Stimulated activated CD4-positive, alpha-beta T cell treated with anti-CD3 and anti-CD28 coated beads, Interleukin-15, amount 100 ng/mL, for 48 hours (primary cell): ENCODE measurements at places on chromosomes 16 and 17.
A peak's percentile ranks its signal among the peaks of the same experiment; 100 is the strongest.

DNA sequence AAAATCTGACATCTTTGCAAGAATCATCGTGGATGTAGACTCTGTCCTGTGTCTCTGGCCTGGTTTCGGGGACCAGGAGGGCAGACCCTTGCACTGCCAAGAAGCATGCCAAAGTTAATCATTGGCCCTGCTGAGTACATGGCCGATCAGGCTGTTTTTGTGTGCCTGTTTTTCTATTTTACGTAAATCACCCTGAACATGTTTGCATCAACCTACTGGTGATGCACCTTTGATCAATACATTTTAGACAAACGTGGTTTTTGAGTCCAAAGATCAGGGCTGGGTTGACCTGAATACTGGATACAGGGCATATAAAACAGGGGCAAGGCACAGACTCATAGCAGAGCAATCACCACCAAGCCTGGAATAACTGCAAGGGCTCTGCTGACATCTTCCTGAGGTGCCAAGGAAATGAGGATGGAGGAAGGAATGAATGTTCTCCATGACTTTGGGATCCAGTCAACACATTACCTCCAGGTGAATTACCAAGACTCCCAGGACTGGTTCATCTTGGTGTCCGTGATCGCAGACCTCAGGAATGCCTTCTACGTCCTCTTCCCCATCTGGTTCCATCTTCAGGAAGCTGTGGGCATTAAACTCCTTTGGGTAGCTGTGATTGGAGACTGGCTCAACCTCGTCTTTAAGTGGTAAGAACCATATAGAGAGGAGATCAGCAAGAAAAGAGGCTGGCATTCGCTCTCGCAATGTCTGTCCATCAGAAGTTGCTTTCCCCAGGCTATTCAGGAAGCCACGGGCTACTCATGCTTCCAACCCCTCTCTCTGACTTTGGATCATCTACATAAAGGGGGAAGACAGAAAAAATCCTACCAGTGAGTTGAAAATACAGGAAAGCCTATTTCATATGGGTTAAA is at the start of gene G6PC1:
TSS of gene G6PC1 (plus strand) at position 340 of the 872 bp plus-strand sequence. CDS start at position 418, 78 bp downstream.
- DNase-seq, result no peak

DNA sequence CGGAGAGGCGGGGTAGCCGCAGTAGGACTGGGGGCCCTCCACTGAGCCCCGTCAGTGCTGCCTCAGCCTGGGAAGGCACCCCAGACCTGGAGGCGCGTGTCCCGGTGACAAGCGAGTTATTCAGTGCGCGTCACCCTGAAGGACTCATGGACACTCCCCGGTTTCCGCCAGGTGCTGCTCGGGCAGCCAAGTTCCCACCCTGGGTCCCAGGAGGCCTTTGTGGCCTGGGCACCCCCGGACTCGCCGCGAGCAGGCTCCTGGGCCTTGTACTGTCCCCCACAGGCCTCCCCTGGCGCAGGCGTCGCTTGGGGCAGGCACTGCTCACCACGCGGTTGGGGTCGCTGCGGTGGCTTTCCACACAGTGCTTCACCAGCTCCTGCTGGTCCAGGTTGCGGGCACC is 7.6 kb downstream of the RNF166 start:
- no peak for DNase-seq

- no peak for DNase-seq
Measured at GRCh38 chr16:21611556-21612384, 12.4 kb downstream of the METTL9 start.

DNA sequence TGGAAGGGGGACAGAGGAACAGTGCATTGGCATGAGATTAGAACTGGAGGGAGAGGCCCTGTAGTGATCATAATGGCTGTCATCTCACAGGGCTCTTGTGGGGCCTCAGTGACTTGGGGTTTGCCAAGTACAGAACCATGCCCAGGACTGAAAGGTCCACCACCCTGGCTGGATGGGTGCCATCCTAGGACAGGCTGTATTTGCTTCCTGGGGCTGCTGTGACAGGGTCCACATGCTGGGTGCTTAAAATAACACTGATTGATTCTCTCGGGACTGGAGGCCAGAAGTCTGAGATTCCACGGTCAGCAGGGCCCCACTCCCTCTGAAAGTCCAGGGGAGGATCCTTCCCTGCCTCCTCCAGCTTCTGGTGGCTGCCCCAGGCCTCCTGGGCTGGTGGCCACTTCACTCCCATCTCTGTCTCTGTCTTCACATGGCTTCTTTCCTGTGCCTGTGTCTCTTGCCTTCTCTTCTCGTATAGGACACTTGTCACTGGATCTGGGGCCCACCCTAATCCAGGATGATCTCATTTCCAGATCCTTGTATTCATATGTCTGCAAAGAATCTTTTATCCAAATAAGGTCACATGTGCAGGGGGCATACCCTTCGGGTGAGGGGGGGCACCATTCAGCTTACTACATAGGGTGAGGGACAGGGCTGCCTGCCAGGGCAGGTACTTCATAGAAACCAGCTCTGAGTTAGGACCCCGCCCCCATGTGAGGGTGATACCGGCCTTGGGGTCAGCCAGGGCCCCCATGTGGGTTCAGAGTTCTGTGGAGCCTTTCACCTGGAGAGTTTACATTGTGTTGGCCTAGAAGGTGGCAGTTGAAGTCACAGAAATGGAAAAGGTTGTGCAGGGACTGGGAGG is 52.6 kb downstream of the USP22 start:
- no peak for DNase-seq

DNA sequence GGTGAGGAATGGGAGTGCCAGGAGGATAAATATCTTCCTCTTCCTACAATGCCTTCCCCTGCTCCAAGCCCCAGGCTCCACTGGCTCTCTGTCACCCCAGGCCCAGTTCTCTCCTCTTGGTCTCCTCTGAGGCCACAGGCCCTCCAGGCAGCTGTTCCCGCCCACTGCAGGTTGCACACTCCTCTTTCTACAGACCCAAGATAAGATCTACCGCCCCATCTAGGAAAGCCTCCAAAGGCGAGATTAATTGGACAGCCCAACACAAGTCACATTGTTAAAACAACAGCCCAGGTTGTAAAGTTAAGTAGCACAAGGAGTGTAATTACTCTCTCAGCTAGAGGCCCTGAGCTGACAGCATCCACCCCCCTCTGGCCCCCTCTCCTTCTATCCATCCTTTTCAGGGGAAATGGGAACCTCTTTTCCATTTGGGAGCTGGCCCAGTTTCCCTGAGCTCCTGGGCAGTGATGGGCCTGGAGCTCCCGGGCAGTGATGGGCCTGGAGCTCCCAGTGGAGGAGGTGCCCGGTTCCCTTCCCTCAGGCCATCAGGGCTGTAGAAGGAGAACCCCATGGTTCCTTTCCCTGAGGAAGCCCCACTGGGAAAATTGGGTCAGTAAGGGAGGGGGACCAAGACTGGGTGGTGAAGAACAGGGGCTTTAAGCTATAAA is 7.3 kb downstream of the DLX4 start:
- DNase-seq, result no peak

DNA sequence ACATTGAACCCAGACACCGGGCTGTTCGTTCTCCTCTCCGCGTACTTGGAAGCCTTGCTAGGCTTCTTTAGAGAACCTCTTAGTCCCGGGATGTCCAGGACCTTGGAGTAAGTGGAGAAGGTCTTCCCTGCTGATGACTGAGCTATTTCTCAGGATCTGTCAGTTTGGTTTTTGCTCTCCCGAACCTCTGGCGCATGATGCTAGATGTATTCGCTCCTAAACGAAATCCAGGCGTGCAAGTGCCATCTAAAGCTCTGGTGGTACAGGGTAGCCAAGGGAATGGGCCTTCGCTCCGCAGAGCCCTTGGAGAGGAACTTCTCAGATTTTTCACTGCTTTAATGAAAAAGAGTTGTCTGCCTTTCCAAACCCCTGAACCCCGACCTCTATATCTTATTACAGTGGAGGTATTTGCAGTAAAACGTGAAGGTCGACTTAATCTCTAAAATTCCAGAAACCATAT is 547 bp downstream of the VMP1 start:
- DNase-seq, result no peak

DNA sequence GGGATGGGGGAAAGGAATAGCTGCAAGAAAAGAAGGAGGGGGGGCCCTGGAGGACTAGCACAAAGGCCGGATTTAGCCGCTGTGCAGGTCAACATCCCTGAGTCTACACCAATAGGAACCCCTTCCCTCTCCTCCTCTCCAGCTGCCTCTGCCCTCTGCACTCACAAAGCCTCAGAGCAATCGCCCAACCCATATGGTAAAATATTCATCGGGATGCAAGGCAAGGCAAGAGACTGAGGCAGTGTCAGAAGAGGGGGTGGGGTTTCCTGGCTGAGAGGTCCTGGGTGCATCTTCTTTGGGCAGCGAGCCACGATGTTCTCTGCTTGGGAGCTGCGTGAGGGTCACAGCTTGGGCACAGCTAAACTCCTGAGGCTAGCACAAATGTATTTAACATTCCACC is 115.5 kb upstream of the NLRP1 start:
- no peak for DNase-seq

DNA sequence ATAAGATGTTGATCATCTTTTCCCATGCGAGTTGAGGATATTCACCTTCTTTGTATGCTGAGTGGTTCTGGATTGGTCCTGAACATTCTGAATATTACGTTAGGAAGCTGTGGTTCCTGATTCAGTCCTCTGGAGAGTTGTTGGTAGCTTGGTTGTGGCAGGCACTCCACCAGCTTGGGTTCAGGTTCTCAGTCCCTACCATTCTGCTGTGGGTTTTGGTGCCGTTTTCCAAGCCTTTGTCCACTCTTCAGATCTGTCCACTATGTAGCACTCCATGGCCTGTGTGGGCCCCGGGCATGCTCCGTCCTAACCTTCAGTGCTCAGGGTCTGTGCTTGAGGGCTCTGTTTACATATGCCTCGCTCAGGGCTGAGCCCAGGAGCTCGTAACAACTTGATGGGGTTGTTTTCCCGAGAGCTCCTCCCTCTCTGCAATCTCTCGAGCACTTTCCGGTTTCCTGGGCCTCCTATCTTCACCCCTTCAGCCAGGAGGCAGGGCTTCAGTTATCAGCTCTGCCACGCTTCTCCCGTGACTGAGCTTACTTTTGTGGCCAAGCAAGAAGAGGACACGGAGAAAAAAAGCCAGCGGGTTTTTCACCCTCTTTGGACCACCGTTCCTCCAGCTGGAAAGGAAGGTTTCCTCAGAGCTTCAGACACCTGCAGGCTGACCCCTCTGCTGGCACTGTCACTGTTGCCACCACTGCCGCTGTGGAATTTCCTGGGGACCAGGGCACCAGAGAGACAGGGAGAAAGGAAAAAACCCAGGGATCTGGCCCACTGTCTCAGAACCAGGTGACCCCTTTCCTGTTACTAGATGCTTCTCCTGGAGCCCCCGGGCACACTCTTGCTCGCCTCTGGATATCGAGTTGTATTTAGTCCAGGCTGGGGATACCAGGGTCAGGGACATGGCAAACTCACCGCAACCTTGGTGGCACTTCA is 19.6 kb downstream of the KIAA0513 start:
- DNase-seq, result no peak

DNA sequence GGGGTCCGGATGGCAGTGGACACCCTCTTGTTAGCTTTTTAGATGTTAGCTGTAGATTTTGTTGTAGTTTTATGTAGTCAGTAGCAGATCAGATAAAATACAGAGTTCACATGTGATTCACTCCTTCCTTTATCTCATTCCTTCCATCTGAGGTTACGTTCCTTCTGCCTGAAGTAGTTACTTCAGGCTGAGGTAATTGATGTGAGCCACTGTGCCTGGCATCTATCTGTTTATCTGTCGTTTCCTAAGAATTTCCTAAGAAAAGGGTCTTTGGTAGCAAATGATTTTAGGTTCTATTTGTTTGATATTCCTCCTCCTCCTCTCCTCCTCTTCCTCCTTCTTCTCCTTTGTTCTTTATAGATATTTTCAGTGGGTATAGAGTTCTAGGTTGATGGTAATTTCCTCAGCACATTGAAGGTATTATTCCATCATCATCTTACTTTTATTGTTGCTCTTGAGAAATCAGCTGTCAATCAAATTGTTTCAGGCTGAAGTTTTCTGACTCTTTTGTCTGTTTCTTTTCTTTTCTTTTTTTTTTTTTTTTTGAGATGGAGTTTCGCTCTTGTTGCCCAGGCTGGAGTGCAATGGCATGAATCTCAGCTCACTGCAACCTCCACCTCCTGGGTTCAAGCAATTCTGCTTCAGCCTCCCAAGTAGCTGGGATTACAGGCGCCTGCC is 29.6 kb upstream of the FBXO47 start:
- no peak for DNase-seq

- no peak for DNase-seq
Measured at GRCh38 chr17:2995377-2995776, 68.0 kb downstream of the OR1D5 start.

DNA sequence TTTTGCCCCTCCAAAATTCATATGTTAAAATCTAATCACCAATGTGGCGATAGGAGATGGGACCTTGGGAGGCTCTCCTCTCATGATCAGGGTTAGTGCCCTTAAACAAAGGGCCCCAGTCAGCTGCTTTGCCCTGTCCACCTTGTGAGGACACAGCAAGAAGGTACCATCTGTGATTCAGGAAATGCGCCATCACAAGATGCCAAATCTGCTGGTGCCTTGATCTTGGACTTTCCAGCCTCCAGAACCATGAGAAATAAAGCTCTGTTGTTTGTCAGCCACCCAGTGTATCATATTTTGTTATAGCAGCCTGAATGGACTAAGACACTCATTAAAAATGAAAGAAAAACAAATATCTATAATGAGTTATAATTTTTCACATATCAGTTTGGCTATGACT is 63.0 kb upstream of the NKD1 start:
- DNase-seq, result no peak

- DNase-seq, result no peak
Measured at GRCh38 chr16:2223942-2224486, 623 bp downstream of the E4F1 start.

DNA sequence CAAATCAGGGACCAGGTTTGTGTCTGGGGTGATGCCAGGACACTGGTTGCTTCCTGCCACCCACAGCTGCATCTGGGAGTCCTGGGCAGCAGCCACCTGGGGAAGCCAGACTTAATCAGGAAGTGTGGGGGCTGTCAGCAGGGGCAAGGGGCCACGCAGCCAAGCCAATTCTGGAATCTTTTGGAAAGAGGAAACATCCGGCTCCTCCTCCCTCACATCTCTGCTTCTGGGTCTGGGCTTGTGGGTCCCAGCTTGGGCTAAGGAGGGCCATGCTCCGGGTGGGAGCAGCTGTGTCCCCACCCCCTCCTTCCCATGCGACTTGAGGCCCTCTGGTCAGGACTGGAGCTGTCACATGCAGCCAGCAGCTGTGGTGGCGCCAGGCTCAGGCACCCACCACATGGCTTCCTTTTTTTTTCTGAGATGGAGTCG is 37.0 kb upstream of the CCDC182 start:
- no peak for DNase-seq

- no peak for DNase-seq
Measured at GRCh38 chr16:21985524-21985923, 15.4 kb downstream of the PDZD9 start.

- DNase-seq, result no peak
Measured at GRCh38 chr17:43671031-43671692, 9.4 kb upstream of the MEOX1 start.

DNA sequence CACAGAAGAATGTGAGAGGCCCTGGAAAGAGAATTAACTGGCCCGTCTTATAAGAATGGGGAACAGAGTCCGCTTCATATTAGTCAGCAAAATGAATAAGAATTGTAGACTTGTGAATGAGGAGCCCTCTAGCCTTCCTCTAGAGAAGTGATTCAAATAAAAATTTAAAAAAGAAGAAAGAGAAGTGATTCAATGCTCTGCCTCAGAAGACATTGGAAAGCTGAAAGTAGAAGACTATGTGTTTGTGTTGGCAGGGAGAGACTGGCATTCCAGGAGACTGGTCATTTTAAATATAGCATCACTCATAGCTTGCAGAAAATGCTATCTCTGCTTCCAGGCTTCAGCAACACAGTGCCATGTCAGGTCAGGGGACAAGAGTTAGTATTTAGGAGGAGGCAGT is 190.6 kb upstream of the HS3ST3A1 start:
- no peak for DNase-seq

GRCh38 chr16:77211880-77212740 is 12.9 kb downstream of the SYCE1L start:
- peak; percentile 66 for DNase-seq

GRCh38 chr16:75478480-75479345 is 14.2 kb upstream of the TMEM170A start:
- DNase-seq, result no peak
